ENCODE measurements at places on chromosomes 5 and 9.

DNA sequence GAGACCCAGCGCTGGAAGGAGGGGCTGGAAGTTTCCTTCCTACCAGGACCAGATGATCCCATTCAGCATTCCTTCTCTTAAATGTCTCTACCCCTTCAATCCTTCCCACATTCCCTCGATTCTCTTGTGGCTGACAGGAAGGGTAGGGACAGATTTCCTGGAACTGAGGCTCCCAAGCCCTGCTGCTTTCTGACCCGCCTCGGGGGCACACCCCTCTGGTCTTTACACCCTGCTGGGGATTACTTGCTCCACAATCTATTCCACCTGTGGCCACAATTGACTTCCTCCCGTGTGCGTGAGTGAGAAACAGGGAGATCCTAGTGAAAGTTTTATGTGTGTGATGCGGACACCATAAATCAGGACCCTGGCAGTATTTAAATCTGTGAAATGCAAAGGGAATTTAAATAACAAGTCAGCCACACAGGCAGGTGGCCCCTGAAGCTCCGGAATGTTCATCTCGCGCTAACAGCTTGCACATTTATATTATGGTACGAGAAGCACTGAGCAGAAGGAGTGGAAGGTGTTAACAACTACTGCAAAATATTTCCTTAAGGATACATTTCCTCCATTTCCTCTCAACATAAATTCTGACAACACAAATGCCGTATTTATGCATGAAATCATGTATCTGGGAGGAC is 237.5 kb downstream of the SLIT3 start:
- DNase-seq, result no peak

GRCh38 chr5:116032094-116032517 is at the start of gene ARL14EPL:
ARL14EPL (plus strand) TSS chr5:116032472; CDS start chr5:116051466, 18,994 bp downstream.
- no peak for DNase-seq

GRCh38 chr5:176384366-176384930 is 4.0 kb downstream of the NOP16 start:
- DNase-seq, result no peak

- DNase-seq, result no peak
These were observed 142.4 kb downstream of the OLFM1 start for GRCh38 chr9:135229701-135230385.

DNA sequence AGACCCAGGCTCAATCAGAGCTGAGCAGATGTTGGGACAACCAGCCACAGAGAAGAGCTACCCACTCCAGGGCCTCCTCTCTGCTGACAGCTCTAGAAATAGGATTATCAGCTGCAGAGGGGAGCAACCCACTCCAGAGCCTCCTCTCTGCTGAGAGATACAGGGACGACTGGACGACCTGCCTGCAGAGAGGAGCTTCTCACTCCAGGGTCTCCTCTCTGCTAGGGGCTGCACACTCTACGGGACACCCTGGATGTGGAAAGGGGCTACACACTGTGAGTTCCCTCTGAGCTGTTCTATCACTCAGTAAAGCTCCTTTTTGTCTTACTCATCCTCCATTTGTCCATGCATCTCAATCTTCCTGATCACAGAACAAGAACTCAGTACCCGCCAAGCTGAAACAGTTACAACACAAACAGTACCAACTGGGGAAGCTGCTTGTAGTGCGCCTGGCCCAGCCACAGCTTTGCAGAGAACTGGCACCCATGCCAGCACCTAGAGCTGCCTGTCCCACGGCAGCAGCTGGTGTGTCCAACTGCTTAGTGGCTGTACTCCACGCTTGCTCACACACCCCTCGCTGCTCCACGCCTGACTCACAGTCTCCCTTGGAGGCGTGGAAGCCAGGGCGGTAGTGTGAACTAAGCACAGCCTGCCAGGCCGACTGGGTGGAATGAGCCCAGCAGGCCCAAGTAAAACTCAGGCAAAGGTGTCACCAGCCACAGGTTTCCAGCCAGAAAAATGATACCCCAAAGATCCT is 56.8 kb downstream of the PRELID2 start:
- DNase-seq, result no peak

DNA sequence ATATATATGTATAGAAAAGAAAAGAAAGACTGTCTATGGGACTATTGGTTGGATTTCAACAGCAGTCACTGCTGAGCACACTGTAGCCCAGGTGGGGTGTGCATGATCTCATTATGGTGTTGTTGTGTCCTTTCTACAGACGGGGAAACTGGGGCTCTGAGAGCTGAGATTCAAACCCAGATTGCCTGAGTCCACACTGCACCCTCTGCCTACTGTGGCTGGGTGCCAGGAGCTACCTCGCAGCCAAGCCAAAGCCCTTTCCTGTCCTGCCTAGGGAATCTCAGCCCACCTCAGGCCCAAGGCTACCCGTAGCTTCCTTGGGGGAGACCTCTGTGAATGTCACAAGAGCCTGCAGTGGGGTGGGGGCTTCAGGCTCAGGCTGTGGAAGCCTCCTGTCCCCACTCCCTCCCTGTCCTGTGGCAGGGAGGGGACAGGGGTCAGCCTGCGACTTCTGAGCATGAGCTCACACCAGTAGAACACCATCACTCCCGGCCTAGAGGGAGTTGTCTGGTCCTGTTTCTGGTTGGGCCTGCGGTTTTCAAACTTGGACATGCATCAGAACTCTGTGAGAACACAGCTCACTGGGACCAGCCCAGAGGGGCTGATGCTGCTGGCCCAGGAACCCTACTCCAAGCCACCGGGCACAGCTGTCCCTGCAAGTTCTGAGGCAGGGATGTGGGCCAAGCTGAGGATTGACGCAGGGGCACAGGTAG is 7.9 kb upstream of the NINJ1 start:
- no peak for DNase-seq

DNA sequence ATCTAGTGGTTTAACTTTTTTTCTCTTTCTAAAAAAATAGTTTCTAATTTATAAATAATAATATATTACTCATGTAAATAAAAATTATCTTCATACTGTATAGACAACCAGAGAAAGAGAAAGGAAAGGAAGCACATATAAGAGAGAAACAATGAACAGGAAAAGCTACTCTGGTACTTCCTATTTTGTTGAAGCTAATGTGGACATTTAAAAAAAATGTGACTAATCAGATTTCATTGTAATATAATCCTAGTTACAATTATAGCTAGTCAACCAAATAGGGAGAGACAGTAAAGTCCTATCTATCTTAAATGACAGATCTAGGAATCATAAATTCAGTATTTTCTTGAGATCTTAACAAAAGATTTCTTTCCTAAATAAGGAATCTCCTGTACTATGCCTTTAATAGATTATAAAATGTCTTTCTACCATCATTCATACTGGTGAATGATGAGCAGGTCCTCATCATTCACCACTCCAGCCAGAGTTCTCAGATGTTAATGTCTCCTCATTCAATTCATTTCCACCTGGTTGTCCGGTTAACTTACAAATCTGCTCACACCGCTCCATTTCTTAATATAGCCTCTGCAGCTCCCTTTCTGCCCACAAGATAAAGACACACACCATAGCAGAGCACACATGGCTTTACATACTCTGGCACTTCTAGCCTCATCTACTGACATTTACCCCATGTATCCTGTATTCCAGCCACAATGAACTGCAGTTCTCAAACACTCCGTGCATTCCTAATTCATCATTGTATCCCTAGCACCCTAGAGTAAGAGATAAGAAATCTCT is 30.9 kb downstream of the ZFR start:
- no peak for DNase-seq

DNA sequence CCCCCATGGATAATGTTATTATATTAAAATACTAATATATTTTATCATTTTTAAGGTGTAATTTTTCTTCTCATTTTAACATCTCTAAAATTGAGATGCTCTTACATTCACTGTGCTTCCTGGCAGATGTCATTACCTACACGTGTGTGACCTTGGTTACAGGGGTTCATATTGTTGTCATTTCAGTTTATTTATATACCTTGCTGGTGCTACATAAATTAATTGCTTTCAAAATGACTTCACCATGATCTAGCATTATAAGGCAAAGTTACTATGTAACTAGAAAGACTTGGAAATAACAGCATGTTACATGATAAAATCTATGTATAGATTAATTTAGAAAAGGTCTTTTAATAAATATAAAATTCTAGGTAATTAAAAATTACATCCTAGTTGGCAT is 60.9 kb downstream of the ARHGEF28 start:
- DNase-seq, result no peak

Data from stimulated activated CD4-positive, alpha-beta T cell treated with anti-CD3 and anti-CD28 coated beads, Interleukin-12 subunit alpha, Interleukin-12 subunit beta, amount 100 ng/mL, for 24 hours (primary cell).